ENCODE measurements at places on chromosomes 3 and 15.

DNA sequence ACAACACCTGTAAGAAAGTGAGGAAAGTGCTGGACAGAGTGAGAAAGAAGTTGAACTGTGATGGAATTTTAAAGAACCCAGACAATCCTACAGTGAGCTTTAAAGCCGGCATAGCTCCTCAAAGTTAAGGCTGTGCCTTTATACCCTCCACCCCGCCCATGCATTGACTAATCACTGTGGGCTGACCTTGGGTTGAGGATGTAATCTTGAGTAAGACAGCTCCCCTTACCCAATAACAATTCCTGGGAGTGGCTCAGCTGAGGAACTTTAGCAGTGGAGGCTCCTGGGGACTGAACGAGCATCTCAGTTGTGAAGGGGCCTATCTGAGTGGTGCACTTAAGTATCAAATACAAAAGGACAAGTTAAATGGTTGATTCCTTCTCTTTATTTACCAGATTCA lies 35.7 kb upstream of the ZNF770 start:
- no peak for DNase-seq

DNA sequence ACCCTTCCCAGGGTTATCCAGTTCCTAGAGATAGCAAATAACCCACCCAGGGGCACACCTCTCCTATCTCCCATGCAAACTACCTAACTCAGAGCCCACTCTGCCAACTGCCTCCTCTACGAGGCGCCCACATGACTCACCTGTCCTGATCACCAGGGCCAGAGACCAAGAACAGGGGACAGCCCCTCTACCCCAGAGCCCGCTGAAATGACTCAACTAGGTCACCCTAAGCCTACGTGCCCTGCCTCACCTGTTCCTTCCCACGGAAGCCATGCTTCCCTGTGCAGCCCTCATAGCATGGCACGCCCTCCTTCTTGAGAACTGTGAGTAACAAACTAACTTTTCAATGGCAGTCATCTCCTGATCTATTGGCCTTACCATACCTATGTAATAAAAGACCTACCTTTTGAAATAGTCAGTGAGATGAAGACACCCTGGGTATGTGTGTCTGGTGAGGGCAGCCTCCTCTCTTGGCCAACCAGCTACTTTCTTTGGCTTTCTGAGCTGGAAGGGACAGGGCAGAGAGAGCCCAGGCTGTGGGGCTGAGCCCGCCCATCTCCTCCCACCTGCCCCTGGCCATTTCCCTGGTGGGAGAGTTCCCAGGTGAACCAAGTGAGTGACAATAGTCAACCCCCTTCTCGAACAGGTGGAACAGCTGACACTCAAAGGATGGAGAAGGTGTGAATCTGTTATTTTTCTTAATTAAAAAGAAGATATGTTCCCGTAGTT lies 25.5 kb upstream of the PRR23E start:
- DNase-seq: no peak

GRCh38 chr3:39134305-39134704 lies 19.1 kb downstream of the CSRNP1 start:
- no peak for DNase-seq

DNA sequence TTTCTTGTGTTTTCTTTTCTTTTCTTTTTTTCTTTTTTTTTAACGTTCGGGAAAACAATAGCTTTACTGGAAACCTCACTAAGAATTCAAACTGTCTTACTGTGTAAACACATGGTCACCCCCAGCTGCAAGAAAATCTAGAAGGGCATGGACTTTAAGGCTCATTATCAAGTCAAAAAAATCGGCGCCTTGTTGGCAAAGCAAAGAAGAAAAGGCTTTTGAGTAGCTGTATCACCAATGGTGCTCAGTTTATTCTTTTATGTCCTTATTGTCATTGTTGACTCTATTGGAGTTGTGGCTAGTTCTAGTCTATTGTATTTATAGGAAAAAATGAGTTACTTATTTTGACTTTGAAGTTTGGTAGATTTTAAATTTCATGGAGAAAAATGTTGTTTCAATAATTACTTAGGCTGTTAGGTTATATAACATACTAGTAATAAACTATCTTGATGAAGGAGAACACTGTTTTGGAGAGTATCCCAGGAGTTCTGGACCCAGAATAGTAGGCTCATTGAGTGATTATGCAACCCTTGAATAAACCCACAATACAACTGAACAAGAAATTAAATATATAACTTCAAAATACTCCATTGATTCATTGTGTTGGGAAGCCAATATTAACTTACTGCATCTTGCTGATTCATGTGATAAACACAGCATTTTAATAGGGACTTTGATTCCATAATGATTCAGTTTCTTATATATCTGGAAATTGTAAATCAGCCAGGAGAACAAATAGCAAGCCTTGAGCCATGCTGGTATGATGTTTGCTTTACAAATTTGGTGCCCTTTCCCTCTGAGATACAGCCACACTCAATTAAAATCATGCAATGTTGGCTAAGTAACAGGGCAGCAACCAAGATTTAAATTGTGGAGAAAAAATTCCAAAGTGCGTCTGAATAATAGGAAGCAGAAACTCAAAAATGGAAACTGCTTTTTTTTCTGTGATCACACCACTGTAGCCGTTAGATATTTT lies 27.8 kb upstream of the GOLIM4 start:
- DNase-seq: no peak

DNA sequence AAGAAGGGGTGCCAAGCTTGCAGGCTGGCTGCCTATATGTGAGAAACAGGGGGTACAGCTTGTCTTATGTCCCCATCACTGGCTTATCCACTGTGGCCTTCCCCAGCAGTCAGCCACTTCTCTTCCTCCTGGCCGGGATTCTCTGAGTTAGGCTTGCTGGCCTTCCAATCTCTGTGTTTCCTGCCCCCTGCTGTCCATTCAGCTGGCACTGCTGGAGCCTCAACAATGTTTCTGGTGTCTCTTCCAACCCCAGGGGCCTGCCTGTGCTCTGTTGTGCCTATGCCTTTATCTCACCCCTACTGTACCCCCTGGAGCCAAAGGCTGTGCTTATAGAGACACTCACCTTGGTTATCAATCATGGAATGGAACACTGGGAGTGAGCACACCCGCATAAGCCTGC lies 36.5 kb downstream of the ANAPC13 start:
- DNase-seq: no peak

DNA sequence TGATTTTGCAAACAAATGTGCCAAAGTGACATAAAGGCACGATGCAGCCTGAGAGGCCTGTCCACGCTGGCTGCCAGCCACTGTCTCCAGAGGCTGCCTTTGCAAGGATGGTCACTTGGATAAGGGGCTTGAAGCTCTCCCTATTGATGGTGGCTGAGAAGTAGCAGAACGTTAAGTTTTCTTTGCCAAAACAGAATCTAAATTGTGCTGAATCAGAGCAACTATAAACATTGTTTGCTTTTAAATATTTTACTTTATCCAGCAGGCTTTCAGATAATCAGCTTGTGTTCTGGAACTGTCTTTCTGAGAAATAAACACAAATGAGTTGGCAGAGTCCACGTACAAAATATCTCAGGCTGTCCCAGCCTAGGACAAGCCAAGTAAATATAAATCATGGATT lies 23.8 kb upstream of the CNBP start:
- no peak for DNase-seq

GRCh38 chr3:183275418-183275817 lies 22.4 kb downstream of the B3GNT5 start:
- no peak for DNase-seq

- DNase-seq: no peak
These were observed 276.4 kb downstream of the TBC1D5 start for GRCh38 chr3:17466028-17466427.

DNA sequence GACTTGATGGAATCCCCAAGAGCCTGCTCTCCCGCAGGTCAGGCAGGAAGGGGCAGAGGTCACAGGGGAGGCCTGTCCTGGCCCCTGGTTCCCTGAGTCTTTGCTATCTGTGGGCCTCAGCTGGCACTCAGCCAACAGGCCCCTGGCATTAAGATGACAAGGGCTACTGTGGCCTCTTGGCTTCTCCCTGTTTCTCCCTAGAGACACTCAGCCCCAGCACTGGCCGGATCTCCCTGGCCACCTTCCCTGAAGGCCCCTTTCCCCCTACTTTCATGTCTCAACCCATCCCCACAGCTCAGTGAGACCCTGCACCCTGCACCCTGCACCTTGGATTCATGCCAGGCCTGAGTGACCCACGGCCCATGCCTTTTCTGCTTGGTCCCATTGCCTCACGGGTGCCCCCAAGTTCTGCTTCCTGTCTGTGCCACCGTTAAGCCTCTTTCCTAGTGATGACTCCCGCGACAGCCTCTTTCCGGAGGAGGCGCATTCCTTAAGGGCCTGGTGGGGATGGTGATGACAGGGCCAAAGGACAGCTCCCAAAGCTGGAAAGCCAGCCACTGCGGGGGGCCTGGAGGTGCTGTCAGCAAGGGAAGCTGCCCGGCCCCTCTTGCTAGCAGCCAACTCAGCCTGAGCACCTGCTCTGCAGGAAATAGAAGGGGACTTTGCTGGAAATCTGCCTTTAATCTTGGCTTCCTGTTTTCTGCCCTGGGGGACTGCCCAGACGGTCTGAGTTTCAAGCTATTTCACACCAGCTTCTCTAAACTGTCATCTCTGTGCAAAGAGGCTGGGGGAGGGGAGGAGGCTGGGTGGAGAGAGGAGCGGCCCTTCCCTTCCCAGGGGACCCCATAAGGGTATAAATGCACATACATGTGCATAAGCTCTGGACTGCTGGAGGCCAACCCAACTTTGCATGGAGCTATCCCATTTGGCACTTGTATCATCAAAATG lies 4.8 kb upstream of the CSK start:
- no peak for DNase-seq

- no peak for DNase-seq
These were observed 1554.9 kb downstream of the SI start for GRCh38 chr3:163523375-163523774.
